Stimulated activated CD4-positive, alpha-beta T cell treated with anti-CD3 and anti-CD28 coated beads, TNF-alpha, amount 100 ng/mL, for 48 hours (primary cell): ENCODE measurements at places on chromosomes 13 and 19.

DNA sequence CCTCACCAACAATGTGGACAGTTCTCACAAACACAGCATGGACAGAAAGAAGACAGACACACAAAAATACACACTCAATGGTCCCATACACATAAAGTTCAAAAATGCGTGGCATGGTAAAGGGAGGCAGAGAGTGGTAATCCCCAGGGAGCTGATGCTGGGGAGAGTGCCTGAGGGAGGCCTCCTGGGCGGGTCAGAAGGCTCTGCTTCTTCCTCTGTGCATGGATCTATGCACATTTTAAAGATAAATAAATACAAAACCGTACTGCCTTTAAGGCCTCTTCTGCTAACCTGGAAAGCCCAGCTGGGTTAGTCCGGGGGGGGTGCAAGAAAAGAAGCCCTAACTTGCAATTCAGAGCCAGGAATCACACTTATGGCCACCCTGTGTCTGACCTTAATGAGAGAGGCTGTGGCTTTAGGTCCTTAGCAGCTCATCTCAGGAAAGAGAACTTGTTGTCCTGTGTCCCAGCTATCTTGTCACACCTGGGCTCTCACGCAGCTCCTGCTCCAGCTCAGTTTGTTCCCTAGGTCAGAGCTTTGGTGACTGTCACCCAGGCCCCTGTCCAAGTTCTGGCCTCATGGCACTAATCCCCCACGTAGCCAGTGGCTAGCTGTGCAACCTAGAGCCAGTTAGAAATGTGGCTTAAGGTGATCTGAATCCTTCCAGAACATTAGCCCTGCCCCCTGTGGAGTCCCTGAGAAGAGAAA is 28.5 kb downstream of the POP4 start:
- no peak for DNase-seq

- DNase-seq = no peak
These were observed 43.1 kb downstream of the ZNF611 start for GRCh38 chr19:52691737-52692136.

DNA sequence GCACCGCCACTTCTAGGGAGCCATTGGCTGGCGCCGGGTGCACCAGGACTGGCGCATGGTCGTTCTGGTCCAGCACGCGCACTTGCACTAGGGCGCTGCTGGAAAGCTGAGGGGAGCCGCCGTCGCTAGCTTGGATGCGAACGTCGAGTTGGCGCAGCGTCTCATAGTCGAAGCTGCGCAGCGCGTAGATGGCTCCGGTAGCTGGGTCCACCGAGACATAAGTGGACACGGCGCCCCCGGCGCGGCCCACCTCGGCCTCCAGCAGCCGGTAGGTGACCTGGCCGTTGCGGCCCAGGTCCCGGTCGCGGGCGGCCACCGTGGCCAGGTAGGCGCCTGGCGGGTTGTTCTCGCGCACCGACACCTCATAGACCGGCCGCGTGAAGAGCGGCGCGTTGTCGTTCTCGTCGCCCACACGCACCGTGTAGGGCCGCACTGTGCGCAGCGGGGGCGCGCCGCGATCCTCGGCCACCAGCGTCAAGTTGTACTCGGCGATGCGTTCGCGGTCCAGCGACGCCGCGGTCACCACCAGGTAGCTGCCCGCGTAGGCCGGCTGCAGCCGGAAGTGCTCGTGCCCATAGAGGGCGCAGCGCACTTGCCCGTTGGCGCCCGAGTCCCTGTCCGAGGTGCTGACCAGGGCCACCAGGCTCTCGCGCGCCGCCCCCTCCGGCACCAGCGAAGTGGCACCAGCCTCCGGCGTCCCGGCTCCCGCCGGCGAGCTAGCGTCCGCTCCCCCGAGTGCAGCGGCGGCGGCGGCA is 1.7 kb downstream of the PCDH8 start:
- DNase-seq = peak; percentile 15

DNA sequence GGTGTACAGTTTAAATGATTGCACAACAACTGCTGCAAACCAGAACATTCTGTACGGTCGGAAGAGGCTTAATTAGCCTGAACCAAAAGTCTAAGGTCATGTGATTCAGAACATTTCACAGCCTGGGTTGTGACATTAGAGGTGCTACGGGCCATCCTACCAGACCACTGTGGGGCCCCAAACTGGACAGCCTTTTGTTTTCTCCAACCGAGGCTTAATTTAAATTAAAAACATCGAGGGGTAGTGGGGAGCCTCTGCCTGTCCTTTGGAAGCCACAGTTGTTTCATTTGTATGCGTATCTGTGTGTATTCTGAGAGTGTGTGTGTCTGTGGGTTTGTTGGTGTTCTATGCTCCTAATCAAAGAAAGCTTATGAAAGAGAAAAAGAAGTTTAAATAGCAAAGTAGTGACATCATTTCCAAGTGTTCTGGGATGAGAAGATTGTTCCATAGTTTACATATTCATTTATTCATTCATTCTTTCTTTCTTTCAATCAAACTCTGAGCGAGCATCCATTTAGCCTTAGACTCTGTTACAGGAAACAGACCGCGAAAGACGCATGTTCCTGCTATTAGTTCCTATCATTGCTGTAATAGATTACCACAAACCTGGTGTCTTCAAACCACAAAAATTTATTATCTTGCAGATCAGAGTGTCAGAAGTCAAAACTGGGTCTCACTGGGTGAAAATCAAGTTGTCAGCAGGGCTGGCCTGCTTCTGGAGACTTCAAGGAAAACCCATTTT is 444.8 kb downstream of the FOXO1 start:
- DNase-seq = no peak

DNA sequence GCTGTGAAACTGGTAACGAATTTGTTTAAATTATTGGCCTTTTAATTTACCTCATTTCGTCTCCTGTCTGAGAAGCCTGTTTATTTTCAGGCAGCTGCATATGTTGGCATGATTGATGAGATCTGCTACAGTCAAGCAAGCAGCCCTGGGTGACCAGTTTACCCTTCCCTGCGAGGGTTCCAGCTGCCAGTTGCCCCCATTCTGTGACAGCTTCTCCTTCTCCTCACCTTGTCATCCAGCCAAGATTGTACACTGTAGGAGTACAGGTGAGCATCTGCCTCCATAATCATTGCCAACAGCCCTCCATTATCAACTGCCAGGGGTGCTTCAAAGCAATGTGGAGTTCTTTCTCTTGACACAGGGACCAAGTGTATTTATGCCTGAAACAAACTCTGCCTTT is 1979.9 kb upstream of the PRR20A start:
- DNase-seq = no peak

- no peak for DNase-seq
These were observed 41.1 kb downstream of the COL4A1 start for GRCh38 chr13:110265682-110266430.

DNA sequence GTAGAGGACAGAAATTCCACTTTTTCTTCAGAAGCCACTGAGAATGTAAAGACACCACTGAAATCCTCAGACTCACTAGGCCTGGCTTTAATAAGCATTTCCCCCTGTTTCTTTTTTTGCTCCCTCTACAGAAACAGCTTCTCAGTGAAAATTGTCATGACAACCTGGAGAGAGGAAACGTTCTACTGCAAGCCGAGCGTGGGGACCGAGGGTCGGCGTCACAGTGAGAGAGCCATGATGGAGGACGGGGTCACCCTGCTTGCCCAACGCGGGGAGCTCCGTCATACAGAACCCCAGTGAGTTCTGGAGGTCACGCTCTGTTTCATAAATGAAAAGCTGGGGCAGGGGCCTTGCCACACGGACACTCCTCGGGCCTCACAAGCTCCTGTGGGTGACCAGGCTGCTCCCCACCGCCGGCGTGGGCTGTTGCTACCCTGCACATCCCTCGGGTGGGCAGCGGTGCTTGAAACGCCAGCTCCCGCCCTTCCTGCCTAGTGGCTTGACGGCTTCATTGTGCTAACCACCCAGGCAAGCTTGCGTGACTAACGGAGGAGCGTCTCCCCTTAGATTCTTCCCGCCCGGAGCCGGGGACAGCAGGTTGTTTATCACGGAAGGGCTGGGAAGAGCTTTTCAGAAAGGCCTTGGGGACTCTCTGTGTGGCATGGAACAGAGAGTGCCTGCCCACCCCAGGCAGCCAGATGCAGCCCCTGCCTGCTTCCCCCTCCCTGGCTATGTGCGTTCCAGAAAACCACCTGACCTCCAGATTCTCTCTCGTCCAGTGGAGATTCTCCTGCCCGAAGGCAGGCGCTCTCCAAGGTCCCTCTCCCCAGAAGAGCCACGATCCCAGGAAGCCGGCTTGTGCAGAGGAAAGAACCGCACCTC is 153.6 kb downstream of the KATNAL1 start:
- no peak for DNase-seq

GRCh38 chr13:39602277-39602613 is 748 bp downstream of the LHFPL6 start:
- DNase-seq = no peak

- DNase-seq = peak; percentile 68
These were observed 22.4 kb upstream of the FEM1A start for GRCh38 chr19:4768934-4769777.

- no peak for DNase-seq
These were observed 18.3 kb upstream of the DHRS12 start for GRCh38 chr13:51822106-51822815.

GRCh38 chr19:41689993-41690800 is 2.1 kb upstream of the CEACAM7 start:
- no peak for DNase-seq

DNA sequence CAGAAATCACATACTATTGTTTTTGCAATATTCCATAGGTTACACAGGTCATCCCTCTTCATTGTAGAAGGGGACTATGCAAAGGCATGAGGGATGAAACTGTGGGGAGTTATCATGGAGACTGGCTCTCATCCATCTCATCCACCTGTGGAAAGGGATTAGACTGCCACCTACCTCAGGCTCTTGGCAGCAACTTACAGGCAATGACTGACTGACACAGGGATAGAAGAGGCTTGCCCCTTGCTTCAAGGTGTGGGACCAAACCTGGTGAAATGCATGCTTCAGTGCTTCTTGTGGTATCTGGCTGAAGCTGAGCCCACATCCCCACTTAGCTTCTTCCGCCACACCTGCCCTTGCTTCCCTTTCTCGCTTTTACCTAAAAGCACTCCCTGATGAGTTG is 341.3 kb downstream of the GPC5 start:
- DNase-seq = no peak

GRCh38 chr13:36673352-36673751 is 468 bp upstream of the SERTM1 start:
- DNase-seq = no peak

DNA sequence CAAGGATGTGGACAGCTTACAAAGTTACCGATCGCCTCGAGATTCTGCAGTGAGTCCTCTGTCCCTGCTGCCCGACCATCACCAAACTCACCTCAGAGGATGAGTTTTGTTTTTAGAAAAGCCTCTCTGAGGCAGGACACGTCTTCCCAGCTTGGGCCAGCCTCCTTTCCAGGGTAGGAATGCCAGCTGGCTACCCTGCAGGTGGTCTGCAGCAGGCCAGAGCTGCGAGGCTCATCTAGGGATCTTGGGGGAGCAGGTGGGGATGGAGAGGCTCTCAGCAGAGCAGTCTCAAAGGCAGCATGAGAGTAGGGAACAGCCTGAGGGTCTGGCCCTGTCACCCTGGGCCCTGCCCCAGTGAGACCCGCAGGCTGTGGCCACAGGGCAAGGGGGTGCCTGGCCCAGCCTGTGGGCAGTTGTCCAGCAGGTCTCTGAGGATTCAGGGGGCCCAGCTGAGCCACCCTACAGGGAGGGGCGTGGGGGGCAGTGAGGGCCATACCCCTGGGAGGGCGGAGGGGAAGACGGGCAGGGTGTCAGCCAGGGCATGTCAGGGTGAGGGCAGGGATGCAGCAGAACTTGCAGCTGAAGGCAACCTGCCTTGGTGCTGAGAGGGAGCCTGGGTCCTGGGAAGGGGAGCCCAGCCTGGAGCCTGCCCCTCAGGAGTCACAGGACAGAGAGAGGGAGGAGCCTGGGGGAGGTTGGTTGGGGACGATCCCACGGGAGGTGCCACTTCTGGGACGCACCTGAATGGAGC is 57.3 kb upstream of the TPM4 start:
- DNase-seq = no peak

DNA sequence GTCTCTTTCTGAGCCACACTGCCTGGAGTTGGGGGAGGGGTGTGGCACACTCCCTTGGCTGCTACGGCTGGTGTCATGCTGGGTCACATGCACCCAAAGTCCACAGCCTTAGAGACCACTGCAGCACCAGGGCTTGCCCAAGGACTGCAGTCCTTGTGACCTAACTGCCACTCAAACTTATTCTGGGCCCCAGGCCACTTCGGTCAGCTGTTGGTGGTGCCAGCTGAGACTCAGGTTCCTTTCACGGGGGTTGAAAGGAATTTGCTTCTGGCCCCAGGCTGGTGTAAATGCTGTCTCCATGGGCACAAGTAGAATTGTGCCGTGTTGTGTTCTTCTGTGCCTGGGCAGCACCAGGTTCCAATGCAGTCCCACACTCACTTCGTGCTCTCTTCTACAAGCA is 9.5 kb upstream of the VN1R1 start:
- no peak for DNase-seq

DNA sequence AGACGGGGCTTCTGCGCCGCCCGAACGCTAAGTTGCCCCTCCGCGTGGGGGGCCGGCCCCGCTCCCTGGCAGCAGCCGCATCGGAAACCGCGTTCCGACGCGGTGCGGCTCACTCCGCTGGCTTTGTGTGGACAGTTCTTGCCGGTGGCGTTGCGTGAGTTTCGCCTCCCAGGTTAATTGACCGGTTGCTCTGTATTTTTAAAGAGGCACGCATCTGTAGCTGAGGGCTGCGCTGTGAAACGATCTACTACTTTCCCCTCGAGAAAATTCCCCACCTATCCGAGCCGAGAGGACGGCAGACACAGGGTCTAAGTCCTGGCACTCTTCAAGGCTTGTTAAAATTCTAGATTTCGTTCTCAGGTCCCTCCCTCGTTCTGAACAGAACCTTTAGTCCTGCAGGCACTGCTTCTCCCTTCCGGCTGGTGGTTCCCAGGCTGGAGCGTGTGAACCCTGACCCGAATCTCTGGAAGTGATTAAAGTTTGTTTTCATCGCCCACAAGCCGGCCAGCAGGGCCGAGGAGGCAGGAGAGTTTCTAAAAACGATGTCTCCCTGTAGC is 933 bp downstream of the ARHGEF7 start:
- no peak for DNase-seq

DNA sequence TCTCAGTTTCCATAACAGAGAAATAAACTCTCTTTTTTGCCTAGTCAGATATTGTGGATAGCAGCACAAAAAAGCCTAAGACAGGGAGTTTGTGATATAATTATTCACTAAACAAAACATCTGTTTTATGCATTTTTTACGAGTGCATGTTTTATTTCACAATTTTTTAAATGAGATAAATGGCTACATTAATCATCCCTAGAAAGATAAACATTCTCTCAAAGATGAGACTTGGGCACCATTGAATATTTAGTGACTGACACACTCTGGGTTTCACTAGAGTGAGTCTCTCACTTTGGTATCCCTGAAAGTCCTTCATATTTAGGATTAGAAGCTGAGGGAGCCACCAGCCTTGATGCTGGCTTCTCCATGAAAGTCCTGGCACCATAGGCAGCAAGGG is 74.3 kb upstream of the LRCH1 start:
- DNase-seq = no peak
